ENCODE measurements at places on chromosomes 11 and 22.

DNA sequence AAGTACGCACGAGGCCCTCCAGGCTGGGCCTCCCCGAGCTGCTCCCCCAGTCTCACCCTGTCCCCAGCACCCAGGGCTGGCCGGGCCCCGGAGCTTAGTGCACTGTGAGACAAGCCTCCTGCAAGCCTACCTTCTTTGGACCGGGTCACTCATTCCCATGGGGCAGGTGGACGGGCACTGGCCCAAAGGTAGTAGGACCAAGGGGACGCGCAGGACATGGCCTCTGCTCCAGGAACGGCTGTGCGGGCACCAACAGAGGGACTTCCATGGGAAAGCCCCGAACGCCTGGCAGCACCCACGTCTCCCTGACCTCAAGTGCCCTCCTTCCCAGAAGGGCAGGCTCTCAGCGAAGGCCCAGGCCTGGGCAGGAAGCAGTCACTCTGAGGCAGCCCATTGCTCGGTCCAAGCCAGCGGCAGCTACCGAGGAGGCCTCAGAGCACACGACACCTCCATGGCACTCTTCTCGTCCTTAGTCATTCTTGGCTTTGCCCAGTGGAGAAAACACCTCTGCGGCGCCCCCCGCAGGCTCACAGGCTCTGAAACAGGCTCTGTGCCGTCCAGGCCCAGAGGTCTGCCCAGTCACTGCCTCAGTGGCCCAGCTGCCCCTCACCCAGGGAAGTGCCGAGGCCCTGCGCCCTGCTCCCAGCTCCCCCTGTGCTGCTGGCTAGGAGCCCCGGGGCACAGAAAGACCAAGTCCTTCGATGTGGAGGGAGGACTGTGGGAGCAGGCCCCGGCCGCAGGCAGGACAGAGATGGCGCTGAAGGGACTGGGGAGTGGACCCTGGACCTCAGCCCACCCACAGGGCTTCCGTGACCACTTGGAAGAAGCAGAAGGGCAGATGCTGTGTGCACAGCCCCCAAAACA lies 3.8 kb downstream of the MOB2 start:
- no peak for DNase-seq

DNA sequence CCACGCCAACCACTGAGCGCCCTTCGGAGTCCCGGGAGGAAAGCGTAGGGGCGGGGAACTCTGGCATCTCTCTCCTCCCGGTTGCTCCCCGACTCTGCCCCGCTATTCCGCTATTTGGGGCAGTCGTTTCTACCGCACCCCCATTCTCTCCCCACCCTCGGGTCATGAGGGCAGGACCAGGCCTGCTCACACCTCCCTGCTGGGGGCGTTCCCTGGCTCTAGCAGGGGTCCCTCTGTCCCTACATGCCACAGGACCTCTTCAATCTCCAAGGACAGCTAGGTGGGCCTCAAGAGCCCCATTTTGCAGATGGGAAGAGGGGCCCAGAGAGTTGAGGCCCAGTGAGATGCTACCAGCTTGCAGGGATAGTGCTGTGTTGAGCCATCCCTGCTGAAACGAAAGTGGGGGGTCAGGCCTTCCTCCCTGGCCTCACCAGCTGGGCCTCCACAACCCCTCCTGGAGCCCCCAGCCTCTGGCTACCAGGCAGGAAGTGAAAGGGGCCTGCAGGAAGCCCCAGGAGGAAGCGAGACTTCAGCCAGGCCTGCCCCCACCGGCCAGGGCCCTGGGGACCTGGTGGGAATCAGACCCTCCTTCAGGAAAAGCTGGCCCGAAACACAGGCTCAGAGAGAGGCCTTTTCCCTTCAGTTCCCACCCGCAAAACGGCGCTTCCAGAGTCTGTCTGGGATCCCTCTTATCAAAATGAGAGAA lies 5.5 kb upstream of the SHISA8 start:
- DNase-seq = no peak

GRCh38 chr11:10618490-10618889 lies 50.0 kb upstream of the LYVE1 start:
- no peak for DNase-seq

DNA sequence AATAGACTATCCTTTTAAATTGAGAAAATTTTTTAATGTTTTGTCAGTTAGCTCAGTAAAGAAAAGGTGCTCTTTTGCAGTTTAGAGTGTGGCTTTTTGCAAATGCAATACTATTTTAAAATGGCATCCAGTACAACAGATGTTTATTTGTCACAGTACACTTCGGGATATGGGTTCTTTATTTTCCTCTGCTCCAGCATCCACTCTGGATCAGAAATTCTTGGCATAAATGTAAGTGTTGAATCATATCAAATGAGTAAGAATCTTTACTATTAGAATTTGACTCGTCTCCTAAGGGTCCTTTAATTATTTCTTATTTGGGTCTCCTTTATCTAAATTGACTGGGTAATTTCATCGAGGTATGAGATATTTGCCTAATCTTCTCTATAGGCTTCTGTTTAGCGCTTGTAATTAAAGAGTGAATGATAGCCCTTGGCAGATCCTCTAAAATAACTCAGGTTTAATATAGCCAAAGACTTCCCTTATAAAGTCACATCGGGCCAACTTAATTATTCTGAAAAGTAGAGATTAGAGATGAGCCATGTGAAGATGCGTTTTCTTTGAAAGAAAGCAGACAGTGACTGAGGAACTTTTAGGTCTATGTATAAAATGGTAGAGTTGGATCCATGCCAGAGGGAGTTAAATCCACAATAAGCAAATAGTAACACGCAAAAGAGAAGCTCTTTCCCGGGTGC lies 132.7 kb downstream of the CASP12 start:
- no peak for DNase-seq

DNA sequence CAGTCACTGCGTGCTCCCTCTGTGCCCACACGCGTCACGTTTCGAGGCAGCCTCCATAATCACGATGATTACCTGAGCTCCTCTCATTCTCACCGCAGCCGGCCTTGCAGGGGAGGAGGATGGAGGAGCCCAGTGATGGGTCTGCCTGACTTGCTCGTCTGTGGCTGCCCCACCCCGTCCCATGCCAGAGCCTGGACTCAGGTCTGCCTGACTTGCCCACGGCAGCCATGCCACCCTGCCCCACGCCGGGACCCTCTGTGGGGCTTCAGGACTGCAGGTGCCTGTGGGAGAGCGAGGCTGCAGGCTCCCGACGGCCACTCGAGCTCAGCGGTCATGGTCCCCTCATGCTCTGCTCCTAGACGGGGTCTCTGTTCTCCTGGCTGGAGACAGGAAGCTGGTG lies 1025.1 kb downstream of the BRD1 start:
- DNase-seq = no peak

DNA sequence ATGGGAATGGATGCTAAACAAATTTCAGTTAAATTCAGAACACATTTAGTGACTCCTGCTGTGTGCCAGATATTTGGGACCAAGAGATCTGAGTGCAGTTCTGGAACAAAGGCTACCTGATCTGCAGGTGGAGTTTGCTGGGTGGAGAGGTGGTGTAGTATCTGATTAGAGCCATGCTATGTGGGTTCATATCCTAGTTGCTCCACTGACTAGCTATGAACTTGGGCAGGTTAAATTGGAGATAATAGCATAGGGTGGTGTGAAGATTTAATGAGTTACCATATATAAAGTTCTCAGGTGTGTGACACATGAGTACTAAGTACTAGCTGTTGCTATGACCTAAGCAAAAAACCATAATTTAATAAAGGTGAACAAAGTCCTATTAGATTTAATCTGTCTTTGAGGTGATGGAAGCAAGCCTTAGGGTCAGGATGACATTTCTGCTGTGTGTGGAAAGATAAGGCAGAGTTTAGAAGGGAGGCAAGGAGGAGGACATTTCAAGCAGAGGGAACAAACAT lies 2.1 kb downstream of the ENDOD1 start:
- no peak for DNase-seq

DNA sequence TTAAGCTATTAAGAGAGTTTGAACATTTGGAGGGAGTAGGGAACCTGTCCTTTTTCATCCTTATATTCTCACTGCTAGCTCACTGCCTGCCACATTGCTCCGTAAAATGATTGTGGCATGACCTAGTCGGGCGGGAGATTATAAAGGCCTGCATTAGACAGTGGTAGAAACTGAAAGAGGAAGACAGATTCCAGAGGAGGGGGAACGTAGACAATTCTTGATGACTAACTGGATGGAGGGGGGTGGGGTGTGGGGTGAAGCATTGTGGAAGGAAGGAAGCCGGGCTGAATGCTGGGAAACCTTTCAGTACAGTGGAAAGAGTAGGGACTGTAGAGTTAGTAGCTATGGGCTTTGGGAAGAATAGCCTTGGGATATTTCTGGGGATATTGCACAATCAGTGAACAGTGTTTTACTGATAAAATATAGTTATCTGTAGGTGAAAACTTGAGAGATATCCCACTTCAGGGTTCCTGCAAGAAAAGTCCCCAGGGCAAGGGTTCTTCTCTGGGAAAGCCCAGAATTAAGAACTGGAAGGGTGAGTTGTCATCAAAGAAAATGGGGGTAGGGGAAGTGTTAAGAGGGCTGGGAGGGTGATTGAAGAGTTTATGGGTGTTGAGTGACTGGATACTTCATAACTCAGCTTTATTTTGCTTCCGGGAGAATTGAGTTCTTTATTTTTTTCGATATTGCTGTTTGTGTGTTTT lies 2.1 kb downstream of the MED15 start:
- no peak for DNase-seq

DNA sequence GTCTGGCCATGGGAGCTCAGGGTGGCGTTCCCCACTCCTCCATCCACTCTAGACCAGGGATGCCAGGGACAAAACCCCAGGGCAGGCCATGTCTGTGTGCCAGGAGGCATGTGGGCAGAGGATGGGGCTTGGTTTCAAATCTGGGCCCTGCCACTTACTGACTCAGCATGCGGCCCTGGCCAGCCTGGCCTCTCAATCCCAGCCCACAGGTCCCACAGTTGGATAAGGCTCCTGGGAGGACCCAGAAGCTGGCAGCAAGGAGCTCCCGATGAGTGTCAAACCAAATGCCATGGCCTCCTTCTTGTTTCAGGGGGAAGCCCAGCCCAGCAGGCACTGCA lies 1290.4 kb downstream of the BRD1 start:
- DNase-seq = no peak

GRCh38 chr11:79208126-79208525 lies 232.7 kb downstream of the TENM4 start:
- no peak for DNase-seq

- DNase-seq = no peak
Observed at GRCh38 chr11:70608568-70609470, 210.5 kb downstream of the CTTN start.
